ENCODE measurements at places on chromosomes 2 and 18. TPM values are rescaled to one million over a fixed set of nuclear protein-coding genes. Genes with fewer than 3 reads are reported as not detected.

NT5C1B gene
- total RNA-seq, result not detected

CCDC74B gene
- total RNA-seq, result 0.73 TPM

FAM161A gene
- 0.93 TPM for total RNA-seq

ASXL3 gene
- 3.8 TPM for total RNA-seq

GRCh38 chr18:21242780-21243401 is 859 bp downstream of the GREB1L start:
- no peaks in the 10 kb centered on the region for H3K36me3 ChIP-seq
- H3K27me3 ChIP-seq, result no peaks in the 10 kb centered on the region

DNA sequence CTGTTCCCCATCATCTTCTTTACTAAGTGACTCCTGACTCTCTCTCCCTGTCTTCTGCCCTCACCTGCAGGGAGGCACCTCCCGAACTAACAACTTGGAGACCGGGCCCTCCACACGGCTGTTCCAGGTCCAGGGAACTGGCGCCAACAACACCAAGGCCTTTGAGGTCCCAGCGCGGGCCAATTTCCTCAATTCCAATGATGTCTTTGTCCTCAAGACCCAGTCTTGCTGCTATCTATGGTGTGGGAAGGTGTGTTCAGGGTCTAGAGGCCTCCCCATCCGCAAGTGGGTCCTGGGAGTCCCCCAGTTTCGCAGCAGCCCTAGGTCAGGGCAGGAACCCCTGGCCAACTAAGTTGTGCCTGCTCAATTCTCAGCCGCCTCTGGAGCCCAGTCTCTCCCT is 15.5 kb downstream of the VIL1 start:
- no peaks in the 10 kb centered on the region for H3K36me3 ChIP-seq
- H3K4me1 ChIP-seq, result no peaks in the 10 kb centered on the region
- no peaks in the 10 kb centered on the region for H3K27me3 ChIP-seq

USP14 gene
- 50.1 TPM for total RNA-seq

DNA sequence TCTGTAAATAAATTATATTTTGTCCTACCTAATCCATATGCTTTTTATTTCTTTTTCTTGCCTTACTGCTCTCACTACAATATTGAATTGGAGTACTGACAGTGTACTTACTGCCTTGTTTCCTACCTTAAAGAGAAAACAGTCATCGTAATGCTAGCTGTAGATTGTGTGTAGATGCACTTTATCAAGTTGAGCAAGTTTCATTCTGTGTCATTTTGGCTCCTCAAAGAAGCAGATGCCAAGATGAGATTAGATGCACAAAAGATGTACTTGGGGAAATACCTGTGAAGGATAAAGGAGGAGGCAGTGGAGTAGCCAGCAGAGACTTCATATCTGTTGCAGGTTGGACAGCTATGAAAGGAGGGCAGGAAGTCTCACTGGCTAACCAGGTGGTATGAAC is 145.5 kb downstream of the FTCDNL1 start:
- no peaks in the 10 kb centered on the region for H3K36me3 ChIP-seq
- H3K27ac ChIP-seq, result no peak overlapping the region
- no peaks in the 10 kb centered on the region for H3K27me3 ChIP-seq
- no peak for DNase-seq

DNA sequence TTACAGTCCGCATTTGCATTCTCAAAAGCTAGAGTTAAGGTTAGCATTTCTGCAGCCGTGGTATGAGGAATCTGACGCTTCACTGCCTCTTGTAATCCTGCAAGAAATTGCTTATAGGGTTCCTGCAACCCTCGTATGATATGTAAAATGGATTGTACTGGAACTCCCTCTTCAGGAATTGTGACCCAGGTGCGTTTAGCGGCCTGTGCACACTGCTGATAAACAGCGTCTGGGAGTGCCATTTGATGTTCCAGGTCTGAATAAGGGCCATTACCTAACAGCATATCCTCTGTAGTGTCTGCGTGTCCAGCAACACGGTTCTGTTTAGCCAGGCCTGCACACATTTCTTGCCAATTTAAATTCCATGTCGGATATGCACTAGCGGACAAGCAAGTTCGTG is 42.5 kb downstream of the CXCR4 start:
- no peaks in the 10 kb centered on the region for H3K36me3 ChIP-seq
- H3K27me3 ChIP-seq, result no peaks in the 10 kb centered on the region
- no peak overlapping the region for H3K4me3 ChIP-seq
- H3K4me1 ChIP-seq, result no peaks in the 10 kb centered on the region

- no peak overlapping the region for H3K27ac ChIP-seq
- H3K36me3 ChIP-seq, result no peaks in the 10 kb centered on the region
- H3K4me3 ChIP-seq, result no peak overlapping the region
- H3K27me3 ChIP-seq, result no peaks in the 10 kb centered on the region
- DNase-seq, result no peak
Measured at GRCh38 chr18:335733-336132, 67.9 kb upstream of the THOC1 start.

DNA sequence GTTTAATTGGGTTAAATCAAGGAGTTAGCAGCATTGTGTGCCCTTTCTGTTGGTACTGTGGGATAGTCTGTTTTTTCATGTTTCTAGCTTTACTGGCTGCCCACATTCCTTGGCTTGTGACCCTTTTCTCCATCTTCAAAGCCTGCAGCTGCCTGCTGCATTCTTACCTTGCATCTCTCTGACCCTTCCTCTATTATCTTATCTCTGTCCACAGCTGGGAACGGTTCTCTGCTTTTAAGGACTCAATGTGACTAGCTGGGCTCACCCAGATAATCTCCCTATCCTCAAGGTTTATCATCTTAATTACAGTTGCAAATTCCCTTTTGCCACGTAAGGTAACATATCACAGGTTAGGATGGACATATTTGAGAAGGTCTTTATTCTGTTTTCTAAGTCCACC is 199.7 kb downstream of the KCNS3 start:
- no peaks in the 10 kb centered on the region for H3K36me3 ChIP-seq
- H3K4me1 ChIP-seq, result no peaks in the 10 kb centered on the region
- no peak overlapping the region for H3K27ac ChIP-seq
- H3K27me3 ChIP-seq, result no peaks in the 10 kb centered on the region
- no peak for DNase-seq

GRCh38 chr18:824179-824578 is 12.1 kb upstream of the YES1 start:
- no peaks in the 10 kb centered on the region for H3K27me3 ChIP-seq
- no peaks in the 10 kb centered on the region for H3K36me3 ChIP-seq
- no peak overlapping the region for H3K4me3 ChIP-seq
- H3K27ac ChIP-seq, result no peak overlapping the region
- no peaks in the 10 kb centered on the region for H3K4me1 ChIP-seq
- no peak for DNase-seq
